ENCODE measurements at places on chromosomes 5 and 9.

- DNase-seq: no peak
Observed at GRCh38 chr5:149561848-149562247, 10.6 kb upstream of the CSNK1A1 start.

DNA sequence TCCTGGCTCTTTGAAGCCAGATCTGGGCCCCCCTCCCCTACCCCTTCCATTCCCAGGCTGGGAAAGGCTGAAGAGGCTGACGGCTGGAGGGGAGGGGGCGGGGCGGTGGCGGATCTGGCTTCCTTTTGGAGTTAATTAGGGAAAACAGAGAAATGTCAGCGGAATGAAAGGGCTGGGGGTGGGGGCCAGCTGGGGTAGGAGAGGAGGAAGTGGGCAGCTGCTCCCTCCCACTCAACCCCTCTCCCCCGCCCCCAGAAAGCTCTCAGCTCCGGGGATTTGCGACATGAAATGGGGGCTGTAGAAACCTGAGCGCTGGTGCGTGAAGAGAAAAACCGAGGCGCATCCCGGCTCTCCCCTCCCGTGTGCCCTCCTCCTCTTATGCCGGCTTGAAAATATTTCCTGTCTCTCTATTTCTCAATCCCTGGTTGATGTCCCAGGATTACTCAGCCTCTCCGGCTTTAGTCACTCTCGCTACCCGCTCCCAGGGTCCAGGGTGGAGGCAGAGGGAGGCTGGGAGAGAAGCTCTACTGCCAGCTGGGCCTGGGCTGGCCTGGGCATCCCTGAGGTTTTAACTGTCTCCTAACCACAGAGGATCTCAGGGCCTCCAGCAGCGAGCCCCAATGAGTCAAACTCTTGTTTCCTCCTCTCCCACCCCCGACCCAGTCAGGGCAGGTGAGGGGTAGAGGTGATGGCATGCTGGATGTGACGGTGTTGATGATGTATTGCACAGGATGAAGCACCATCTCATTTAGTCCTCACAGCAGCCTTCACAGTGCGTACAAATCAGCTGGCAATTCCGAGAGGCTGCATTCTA is 20.1 kb downstream of the PCDHGC5 start:
- no peak for DNase-seq

DNA sequence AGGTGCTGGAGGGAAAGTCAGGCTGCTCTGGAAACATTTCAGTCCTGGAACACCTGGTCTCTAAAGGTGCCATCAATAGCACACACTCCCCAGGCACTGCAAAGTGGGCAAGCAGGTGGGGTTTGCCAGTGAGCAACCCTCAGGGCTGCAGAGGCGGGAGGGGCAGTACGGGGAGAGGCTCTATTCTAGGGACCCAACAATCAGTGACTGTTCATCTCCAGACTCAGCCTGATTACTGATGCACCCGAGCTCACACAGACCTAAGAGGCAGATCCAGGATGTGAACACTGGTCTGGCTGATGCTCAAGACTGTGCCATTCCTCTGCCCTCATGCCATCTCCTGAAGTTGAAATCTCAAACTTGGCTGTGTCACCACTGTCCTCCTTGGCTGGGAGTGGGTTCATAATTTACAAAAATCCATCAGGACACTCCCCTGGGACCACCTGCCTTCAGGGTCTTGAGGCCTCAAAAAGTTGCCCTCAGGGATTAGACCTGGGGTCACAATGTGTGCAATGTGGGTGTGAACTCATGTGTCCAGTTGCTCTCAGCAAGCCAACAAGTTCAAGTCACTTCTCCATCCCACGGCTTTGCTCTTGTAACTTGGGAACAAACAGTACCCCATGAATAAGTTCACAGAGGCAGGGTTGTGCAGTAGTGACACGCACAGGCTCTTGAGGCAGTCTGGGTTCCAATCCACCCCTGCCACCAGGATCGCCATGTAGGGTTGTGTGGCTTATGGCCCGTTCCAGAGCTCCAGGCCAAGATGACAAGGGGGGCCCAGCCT is 19.9 kb upstream of the KCNMB1 start:
- no peak for DNase-seq

GRCh38 chr5:152593388-152593787 is 188.3 kb upstream of the NMUR2 start:
- no peak for DNase-seq

GRCh38 chr5:15717001-15717400 is 217.0 kb downstream of the FBXL7 start:
- no peak for DNase-seq

GRCh38 chr5:67014957-67015400 is 181.6 kb downstream of the CD180 start:
- DNase-seq: no peak

GRCh38 chr5:113050721-113051382 is 74.3 kb downstream of the DCP2 start:
- no peak for DNase-seq

DNA sequence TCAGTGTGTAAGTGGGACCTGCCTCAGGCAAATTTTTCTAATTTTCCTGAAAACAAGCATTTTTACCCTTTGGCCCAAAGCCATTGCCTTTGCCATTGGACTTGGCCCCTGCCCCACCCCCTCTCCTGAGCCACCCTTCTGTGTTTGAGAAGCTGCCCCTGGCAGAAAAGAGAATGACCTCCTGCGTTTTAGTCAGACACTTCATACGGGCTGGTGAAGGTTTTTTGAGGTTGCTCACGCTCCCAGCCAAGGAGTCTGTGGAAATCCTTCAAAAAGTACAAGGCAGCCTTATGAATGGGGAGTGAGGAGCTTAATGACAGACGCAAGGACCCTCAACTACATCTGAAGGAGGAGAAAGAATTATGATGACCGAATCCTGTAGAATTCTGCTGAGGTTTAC is 308.9 kb downstream of the SLIT3 start:
- no peak for DNase-seq

All from stimulated activated CD8-positive, alpha-beta memory T cell treated with anti-CD3 and anti-CD28 coated beads, Interleukin-2, amount 100 ng/mL, for 1 hour (primary cell).